MM.1S (cell line): ENCODE measurements at places on chromosomes 1 and 21.

GRCh38 chr1:52348704-52349300, 17.2 kb downstream of the CC2D1B start:
- no peaks in the 10 kb centered on the region for H3K4me1 ChIP-seq
- no peak overlapping the region for H3K27ac ChIP-seq
- H3K4me3 ChIP-seq, result no peak overlapping the region

GRCh38 chr1:169697755-169698154, 13.7 kb downstream of the SELL start:
- H3K4me3 ChIP-seq, result no peak overlapping the region
- no peak for DNase-seq
- peaks cover 17% of the 10 kb centered on the region for H3K27me3 ChIP-seq
- H3K36me3 ChIP-seq, result no peaks in the 10 kb centered on the region

DNA sequence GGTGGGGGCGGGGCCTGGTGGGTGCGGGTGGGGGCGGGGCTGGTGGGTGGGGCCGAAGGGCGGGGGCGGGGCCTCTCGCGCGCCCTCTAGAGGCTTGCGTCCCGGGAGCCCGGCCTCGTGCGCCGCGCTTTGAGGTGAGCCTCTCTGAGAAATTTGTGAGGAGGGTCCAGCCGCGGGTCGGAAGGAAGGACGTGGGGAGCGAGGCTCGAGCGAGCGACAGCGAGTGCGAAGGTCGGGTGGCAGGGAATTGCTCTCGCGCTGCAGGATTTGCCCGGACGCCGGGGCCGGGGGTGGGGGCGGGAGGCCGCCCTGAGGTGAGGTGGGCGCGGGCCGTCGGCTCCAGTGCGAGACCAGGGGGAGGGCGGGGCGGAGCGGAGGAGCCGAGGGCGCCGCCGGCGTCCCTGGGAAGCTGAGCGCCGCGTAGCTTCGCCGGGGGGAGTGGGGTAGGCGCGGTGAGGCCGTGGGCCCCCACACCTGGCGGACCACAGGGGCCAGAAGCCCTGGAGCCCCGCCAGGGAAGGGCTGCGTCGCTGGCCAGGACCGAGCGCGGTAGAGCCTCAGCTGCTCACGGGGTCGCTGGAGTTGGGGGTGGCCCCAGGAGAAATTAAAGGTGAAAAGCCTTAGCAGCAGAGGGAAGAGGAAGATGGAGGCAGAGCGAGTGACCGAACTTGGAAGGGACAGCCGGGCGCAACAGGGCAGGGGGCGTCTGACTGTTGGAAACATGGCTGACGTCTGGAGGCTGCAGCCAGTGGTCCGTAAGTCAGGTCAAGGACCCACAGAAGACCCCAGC, 754 bp upstream of the LSS start:
- peaks cover 20% of the 10 kb centered on the region for H3K4me1 ChIP-seq
- H3K4me3 ChIP-seq, result peak overlapping the region; percentile 80
- no peaks in the 10 kb centered on the region for H3K27me3 ChIP-seq
- no peaks in the 10 kb centered on the region for H3K36me3 ChIP-seq
- no peak for DNase-seq

GRCh38 chr1:94725566-94725965, 94.6 kb upstream of the SLC44A3 start:
- no peak for DNase-seq
- no peak overlapping the region for H3K4me3 ChIP-seq
- H3K4me1 ChIP-seq, result no peaks in the 10 kb centered on the region
- H3K27me3 ChIP-seq, result no peaks in the 10 kb centered on the region
- no peak overlapping the region for H3K27ac ChIP-seq

- no peaks in the 10 kb centered on the region for H3K4me1 ChIP-seq
- no peak overlapping the region for H3K4me3 ChIP-seq
- H3K36me3 ChIP-seq, result no peaks in the 10 kb centered on the region
- H3K27me3 ChIP-seq, result no peaks in the 10 kb centered on the region
Observed at GRCh38 chr1:179541774-179542173, 34.0 kb downstream of the NPHS2 start.

- H3K36me3 ChIP-seq, result no peaks in the 10 kb centered on the region
- H3K4me3 ChIP-seq, result no peak overlapping the region
- no peaks in the 10 kb centered on the region for H3K4me1 ChIP-seq
- DNase-seq, result no peak
- H3K27me3 ChIP-seq, result no peaks in the 10 kb centered on the region
Observed at GRCh38 chr1:225597926-225598575, 54.9 kb downstream of the ENAH start.

DNA sequence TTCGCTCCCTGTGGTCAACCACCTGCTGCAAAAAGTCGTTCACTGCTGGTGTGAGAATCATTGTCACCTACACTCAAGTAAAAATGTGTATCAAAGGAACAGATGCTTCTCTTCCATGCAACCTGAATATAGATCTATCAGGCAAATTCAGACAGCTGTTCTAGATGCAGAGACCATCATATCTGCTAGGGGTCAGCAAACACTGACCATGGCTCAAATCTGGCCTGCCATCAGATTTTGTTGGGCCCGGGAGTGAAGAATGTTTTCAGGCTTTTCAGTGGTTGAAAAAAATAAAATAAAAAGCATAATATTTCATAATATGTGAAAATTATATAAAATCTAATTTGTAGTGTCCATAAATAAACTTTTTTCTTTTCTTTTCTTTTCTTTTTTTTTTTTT, 199.6 kb downstream of the RGS7 start:
- H3K27ac ChIP-seq, result no peak overlapping the region
- no peak overlapping the region for H3K4me3 ChIP-seq
- H3K4me1 ChIP-seq, result no peaks in the 10 kb centered on the region
- H3K27me3 ChIP-seq, result no peaks in the 10 kb centered on the region

DNA sequence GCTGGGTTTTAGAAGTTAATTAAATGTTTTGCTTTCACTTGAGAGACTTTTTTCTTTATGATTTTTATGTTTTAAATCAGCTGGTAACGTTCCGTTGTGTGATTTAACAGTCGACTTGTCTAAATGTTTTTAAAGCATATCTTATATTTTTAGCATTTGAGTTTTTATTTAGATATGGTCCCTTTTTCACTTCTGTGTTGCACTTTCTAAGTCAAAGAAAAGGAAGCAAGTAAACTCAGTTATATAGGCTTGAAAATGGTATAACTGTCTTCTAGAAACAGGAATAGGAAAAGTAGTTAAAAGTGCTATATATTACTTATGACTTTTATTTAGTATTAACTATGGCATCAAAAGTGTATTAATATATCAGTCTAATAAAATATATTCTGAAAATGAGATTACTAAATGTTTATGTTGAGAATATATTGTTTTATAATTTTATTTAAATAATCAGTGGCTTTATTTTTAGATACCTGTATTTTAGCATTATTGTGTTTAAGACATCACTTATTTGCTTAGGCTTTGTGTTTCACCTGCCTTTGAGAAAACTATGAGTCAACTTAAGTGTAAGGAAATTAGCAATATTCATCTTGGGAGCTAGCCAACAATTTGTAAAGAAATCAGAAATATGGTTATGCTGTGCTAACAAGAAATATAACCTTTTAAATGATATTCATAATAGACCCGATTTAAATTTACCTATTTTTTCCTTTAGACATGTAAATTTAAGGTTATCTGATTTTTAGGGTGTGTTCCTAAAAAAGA, 60.5 kb downstream of the RABGAP1L start:
- no peaks in the 10 kb centered on the region for H3K27me3 ChIP-seq
- peak overlapping the region; percentile 28; the same call in 1 of the 2 replicates for H3K27ac ChIP-seq
- H3K36me3 ChIP-seq, result no peaks in the 10 kb centered on the region
- H3K4me3 ChIP-seq, result peak overlapping the region; percentile 14; the same call in 1 of the 2 replicates

DNA sequence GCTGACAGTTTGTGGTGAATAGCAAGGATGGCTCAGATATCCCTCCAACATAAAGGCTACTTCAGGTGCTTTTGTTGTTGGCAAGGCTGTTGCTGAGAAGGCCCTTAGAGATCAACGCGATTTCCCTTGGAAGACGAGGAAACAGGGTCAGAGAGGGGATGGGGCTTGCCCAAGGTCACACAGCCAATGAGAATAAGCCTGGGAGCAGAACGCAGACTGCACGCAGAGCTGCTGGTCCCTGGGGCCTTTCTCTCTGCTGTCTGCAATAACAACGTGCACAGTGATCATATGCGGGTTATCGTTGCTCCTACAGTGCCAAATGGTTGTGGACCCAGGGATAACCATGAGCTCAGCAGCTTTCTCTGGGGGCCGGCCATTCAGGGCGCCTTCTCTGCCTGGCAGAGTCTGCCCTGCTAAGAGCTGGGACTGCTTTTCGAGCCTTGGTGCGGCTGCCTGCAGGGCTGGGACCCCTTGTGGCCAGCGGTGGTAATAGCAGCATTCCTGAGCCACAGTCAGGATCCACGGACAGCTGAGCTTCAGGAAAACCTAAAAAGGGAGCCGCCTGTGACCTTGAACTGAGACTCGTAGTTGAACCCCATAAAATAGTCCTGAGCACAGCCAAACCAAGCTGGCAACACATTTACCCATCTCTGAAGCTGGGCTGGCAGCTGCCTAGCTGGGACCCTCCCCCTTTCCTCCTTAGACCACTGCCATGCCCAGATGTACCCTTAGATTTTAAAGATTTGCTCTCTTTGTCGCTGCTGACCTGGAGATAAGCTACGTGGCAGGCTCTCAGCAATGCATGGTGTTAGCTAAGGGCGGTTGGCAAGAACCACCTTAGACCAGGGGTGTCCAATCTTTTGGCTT, 39.8 kb downstream of the HTR6 start:
- no peak overlapping the region for H3K4me3 ChIP-seq
- no peaks in the 10 kb centered on the region for H3K27me3 ChIP-seq
- no peak overlapping the region for H3K27ac ChIP-seq
- no peaks in the 10 kb centered on the region for H3K36me3 ChIP-seq
- no peaks in the 10 kb centered on the region for H3K4me1 ChIP-seq

DNA sequence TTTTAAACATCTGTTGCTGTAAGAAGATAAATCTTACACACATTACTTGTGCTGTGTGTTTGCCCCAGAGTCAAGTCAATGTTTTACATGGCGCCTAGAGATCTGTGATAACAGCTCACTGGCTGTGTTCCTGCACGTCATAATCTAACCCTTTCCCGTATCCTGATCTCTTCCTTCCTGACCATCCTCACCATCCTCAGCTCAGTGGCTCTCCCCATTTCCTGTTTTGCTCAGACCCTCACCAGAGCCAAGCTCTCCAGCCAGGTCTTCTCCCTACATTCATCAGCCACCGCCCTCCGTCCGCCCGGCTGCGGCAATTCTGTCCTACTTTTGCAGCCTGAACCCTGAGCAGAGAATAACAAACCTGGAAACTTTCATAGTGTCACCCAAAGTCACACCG, 824.7 kb downstream of the USP25 start:
- no peak for DNase-seq
- no peak overlapping the region for H3K4me3 ChIP-seq
- no peaks in the 10 kb centered on the region for H3K4me1 ChIP-seq

DNA sequence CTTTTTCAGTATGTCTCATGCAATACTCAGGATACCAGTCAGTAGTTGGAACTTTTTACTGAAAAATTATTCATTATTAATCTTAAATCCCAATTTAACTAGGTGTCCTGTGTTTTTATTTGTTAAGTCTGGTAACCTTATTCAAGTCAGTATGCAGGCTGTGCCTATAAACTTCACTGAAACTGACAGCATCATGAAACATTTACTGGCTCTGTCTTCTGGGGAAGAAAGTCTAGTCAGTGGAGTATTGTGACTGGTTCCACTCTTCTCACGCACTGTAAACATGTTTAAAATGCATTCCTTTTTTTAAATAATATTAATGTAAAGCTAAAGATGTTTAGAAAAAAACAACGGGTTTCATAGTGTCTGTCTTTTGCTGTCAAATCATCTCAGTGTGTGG, 739.7 kb downstream of the LTN1 start:
- H3K36me3 ChIP-seq, result no peaks in the 10 kb centered on the region
- DNase-seq, result no peak
- H3K4me1 ChIP-seq, result no peaks in the 10 kb centered on the region

- H3K27me3 ChIP-seq, result no peaks in the 10 kb centered on the region; the same call in 1 of the 2 replicates
- no peak for DNase-seq
- H3K36me3 ChIP-seq, result no peaks in the 10 kb centered on the region
- H3K4me1 ChIP-seq, result no peaks in the 10 kb centered on the region
- H3K27ac ChIP-seq, result no peak overlapping the region
- H3K4me3 ChIP-seq, result no peak overlapping the region
Observed at GRCh38 chr1:203091761-203092330, 6.0 kb upstream of the MYOG start.

GRCh38 chr1:7207875-7208646, 422.8 kb downstream of the CAMTA1 start:
- peaks cover 94% of the 10 kb centered on the region for H3K27me3 ChIP-seq
- no peak overlapping the region for H3K4me3 ChIP-seq
- peak; percentile 51 for DNase-seq
- no peaks in the 10 kb centered on the region for H3K36me3 ChIP-seq

GRCh38 chr1:167065471-167065870, 24.7 kb downstream of the GPA33 start:
- DNase-seq, result no peak
- no peaks in the 10 kb centered on the region for H3K36me3 ChIP-seq
- no peaks in the 10 kb centered on the region for H3K27me3 ChIP-seq
- no peak overlapping the region for H3K4me3 ChIP-seq
- no peak overlapping the region for H3K27ac ChIP-seq
- H3K4me1 ChIP-seq, result no peaks in the 10 kb centered on the region; the same call in 1 of the 2 replicates

DNA sequence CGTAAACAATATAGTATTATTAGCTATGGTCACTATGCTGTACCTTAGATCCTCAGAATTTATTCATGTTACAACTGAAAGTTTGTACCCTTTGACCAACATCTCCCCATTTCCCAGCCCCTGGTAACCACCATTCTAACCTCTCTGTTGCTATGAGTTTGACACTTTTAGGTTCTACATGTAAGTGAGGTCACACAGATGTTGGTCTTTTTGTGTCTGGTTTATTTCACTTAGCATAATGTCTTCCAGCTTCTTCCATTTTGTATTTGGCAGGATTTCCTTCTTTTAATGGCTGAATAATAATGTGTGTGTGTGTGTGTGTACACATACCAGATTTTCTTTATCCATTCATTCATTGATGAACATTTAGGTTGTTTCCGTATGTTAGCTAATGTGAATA, 139.5 kb downstream of the FAF1 start:
- H3K27ac ChIP-seq, result no peak overlapping the region
- no peaks in the 10 kb centered on the region for H3K27me3 ChIP-seq
- no peaks in the 10 kb centered on the region for H3K4me1 ChIP-seq
- no peak for DNase-seq

DNA sequence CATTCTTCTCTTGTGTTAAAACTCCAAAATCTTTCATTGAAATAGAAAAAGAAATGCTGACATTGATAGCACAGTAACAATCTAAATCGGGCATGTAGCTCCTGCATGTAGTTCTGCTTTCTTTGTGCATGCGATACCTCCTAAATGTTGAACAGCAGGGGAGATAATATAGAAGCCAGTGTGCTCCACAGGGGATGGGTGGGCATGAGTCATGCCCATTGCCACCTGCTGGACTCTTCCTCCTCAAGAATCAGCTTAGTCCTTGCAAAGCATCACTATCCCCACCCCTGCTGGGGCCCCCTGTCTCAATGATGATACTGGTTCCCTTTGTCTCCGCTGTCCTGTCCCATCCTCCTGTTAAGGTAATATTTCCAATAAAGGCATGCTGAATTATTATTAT, 203.0 kb downstream of the RWDD3 start:
- H3K27ac ChIP-seq, result no peak overlapping the region
- H3K36me3 ChIP-seq, result no peaks in the 10 kb centered on the region
- H3K27me3 ChIP-seq, result no peaks in the 10 kb centered on the region
- no peaks in the 10 kb centered on the region for H3K4me1 ChIP-seq
- H3K4me3 ChIP-seq, result no peak overlapping the region

- DNase-seq, result no peak
- H3K27ac ChIP-seq, result no peak overlapping the region
- peaks cover 20% of the 10 kb centered on the region for H3K4me1 ChIP-seq
- no peaks in the 10 kb centered on the region for H3K36me3 ChIP-seq
- no peaks in the 10 kb centered on the region for H3K27me3 ChIP-seq
Observed at GRCh38 chr1:15215116-15215515, 31.9 kb upstream of the FHAD1 start.

- H3K4me3 ChIP-seq, result no peak overlapping the region
- no peak for DNase-seq
- no peak overlapping the region for H3K27ac ChIP-seq
- peaks cover 81% of the 10 kb centered on the region for H3K27me3 ChIP-seq
Observed at GRCh38 chr21:45623436-45623835, 20.1 kb upstream of the PCBP3 start.
